Fibroblast of skin of back (primary cell): ENCODE measurements at places on chromosomes 2 and 18.

DNA sequence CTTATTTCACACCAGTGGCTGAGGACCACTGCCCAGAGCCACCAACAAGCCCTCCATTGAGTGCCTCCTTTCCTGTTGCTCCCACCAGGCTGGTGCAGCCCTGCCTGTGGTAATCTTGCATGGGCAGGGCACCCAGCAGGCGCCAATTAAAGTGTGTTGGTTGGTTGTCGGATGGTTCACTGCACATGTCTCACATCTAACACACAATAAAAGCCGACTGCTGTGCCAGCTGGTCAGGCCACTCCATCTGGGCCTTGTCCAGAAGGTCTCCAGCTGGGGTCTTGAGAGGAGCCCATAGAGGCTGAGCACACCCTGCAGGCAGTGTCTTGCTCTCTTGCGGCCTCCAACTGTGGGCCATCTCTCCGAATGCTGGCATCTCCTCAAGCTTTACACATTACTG lies 494.8 kb upstream of the KLHL29 start:
- DNase-seq = no peak

DNA sequence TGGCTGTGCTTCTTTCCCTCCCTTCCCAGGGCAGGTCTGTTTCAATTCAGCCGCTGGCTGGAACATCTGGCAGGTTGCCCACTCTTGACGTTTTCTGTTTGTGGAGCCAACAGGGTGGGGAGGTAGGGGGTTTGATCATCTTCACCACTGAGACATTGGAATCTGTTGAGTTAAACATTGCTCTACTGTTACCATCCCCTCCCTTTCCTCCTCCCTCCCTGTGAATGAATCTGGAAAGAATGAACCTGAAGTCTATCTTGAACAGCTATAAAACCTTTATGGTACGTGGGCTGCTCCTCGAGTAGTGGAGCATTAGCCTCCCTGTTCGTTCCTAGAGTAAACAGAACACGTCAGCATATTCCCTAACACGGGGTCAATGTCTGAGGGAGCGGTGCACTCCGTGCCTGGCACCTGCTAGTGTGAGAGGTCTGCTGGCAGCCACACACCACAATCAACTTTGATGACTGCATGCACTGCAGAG lies 249.9 kb upstream of the RBBP8 start:
- peak; percentile 89 for DNase-seq

DNA sequence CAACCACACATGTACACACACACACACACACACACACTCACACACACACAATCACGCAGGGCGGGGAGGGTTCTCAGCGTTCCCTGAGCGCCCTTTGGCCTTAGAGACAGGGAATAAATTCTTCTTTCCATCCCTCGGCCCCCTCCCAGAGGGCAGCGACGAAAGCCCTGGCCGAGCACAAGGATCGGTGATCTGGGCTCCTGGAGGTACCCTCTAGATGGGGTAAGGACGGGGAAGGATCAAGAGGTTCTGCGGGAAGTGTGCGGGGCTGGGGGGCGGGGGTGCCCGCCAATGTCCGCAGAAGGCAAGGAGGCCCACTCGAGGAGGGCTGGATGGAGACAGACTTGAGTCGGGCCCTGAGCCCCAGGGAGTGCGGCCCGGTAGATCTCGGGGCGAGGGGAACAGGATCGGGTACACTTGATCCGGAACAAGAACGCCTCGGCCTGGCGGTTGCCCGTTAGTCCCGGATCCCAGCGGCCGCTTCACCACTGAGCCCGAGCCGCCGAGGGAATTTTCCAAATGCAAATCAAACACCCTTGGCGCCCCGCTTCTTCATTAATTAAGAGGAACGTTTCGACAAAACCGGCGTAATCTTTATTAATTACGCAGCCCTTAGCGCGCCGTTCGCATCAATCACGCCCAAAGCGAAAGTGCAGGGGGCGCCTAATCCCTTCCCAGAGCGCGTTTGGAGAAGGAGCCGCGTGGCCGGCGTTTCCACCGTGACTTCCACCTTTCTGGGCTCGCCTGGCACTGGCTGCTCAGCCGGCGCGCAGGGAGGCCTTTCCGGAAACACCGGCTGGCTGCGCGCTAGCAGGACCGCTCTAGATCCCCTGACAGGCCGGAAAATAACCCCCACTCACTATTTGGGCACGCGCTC lies 7.0 kb upstream of the PAX3 start:
- DNase-seq = peak; percentile 12

- DNase-seq = peak; percentile 22
Measured at GRCh38 chr18:12049978-12050811, 43.4 kb upstream of the ANKRD62 start.

DNA sequence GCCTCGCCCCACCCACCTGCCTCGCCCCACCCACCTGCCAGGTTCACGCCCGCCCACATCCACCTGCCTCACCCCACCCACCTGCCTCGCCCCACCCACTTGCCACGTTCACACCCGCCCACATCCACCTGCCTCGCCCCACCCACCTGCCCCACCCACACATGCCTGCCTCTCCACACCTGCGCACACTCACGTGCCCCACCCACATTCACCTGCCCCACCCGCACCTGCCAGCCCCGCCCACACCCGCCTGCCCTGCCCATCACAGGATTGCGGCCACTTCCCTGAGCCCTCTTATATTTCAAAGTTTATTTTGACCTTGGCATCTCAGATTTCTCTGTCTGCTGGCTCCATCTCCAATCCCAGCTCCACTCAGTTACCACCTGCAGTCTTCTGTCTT lies 217.5 kb upstream of the SOX11 start:
- no peak for DNase-seq

GRCh38 chr2:236175548-236176150 lies 7.5 kb upstream of the GBX2 start:
- no peak for DNase-seq

- DNase-seq = no peak
Measured at GRCh38 chr2:240233885-240234502, 93.5 kb upstream of the OTOS start.

- DNase-seq = no peak
Measured at GRCh38 chr2:161604901-161605300, 19.3 kb upstream of the SLC4A10 start.

DNA sequence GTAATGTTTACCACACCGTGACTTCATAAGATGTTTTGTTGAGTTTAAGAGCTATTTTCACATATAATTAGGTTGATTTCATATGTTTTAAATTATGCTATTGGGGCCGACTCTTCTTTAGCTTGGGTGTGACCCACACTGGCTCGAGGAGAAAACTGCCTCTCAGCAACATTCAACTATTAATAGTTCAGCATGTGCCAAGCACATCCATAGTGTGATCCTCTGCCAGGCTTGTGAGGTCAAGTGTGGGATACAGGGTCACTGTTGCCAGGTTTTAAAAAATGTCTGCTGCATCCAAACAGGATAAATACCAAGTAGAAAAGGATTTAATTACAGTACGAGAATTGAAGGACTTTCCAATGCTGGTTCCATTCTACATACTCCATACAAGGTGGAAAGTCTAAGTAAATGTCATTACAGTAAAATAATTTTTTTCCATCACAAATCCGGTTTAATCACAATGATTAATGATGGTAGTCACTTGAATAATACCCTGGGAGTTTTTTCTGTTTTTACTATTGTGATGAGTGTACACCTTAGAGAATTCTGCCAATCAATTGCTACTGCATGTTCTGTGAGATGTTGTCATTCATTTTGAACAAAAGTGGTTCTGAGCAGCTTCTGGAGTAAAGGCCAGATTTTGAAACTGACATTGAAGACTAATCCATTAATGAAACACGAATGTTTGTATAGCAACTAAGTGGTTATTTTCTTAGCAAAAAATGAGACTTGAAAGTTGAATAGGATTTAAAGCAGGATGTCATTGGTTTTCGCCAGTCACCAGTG lies 84.5 kb downstream of the ABI2 start:
- DNase-seq = no peak

DNA sequence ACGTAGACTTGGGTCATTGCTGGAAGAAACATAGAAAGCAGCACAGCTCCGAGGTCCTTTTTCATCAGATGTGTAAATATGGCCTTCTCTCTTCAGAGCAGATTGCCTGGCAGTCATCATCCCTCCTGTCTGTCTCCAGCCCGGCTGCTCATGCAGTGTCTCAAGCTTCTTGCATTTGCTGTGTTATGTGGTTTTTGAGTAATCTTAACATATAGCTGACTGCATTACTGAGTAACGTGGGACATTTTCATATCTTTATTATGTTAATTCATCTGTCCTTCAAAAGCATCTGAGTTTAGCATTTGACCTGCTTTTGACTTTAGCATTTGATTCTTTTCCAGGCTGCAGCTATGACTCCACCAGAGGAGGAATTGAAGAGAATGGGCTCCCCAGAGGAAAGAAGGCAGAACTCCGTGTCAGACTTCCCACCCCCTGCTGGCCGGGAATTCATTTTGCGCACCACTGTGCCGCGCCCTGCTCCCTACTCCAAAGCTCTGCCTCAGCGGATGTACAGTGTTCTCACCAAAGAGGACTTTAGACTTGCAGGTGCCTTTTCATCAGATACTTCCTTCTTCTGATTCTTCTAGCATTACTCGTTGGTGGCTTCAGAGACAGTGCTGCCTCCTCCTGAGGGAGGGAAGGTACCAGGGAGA lies 116.2 kb downstream of the RAB3GAP1 start:
- peak; percentile 14 for DNase-seq

GRCh38 chr2:100070078-100070477 lies 72.3 kb downstream of the AFF3 start:
- no peak for DNase-seq

DNA sequence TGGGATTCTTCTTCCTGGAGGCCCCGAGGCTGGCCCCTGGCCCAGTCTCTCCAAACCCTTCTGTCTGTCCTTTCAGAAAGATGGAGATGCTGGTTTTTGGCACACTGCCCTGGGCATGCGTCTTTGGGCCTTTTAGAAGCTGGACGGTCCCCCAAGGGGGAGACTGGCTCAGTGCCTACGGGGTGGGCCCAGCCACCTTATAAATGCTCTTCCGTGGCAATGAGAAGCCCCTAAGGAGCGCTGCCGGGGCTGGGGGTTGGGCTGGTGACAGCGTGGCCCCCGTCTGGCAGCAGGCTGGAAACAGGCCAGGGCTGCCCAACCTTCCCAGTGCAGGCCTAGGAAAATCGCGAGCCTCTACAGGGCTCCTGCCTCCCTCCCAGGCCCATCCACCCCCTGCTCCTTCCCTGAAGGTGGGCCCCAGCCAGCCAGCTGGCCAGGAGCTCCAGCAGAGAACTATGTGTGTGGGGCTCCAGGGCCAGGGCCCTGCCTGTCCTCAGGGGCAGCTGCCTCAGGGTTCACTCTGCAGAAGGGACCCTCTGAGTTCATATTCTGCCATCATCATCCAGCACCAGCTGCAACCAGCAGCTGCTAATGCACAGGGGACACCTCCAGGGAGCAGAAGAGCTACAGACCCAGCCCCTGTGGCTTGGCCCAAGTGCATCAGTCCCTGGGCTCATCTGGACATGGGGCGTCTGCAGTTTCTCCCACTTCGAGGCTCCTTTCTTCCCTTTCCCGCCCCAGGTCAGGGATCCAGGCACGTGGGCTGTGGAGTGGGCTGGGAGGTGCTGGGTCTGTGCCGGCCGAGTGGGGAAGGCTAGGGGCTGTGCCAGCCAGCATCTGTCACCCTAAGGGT lies 107.6 kb upstream of the OTOS start:
- DNase-seq = no peak

GRCh38 chr2:197946562-197946961 lies 142.2 kb downstream of the PLCL1 start:
- DNase-seq = no peak

DNA sequence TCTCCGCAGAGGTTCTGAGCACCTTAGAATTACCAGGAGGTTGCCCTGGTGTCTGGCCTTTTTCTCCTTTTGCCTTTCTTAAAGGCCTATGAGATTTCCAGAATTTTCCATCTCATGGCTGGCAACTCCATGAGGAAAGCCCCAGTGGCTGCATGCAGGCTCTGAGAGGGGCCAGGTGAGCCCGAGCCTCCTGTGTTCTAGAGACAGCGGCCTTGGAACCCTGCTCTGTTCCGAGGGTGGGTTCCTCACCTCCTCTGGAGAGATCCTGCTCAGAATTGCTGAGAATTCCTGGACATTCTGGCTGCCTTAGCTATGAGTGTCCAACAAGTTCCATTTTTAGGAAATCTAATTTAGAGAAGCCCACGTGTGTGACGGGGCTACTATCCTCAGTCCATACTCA lies 35.7 kb upstream of the HPCAL1 start:
- no peak for DNase-seq

- no peak for DNase-seq
Measured at GRCh38 chr2:166115589-166115988, 12.2 kb downstream of the SCN1A start.

DNA sequence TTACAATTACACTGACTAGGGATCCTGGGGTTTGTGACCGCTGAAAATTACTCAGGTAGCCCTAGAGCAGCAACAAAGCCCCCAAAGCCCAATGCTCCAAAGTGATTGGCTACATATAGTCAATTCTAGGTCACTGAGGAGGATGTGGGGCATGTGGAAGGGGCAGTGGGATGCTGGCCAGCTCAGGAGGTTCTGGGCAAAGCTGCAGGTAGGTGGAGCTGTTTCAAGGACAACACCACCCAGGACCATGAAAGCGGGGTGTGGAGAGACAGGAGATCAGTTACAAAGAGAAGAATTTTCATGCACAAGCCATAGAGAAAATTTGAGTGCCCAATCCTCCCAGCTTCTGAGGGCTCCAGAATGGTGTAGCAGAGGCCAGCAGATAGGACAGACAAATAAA lies 75.0 kb upstream of the CCDC85A start:
- DNase-seq = no peak

DNA sequence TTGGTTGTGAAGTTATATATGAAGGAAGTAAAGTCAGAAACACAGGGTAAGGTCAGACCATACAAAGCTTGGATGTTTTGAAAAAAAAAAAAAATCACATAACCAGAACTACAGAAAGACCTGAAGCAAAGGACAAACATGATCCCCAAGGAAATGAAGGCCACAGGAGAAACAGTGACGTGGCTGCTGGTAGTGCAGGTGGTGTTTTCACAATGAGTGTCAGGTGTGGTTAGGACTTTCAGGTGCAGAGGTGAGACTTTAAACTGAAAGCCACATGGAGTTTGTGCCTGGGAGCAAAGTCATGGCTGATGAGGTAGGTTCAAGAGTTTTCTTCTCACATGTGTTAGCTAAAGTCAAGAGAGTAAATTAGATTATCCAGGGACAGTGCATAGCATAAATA lies 270.7 kb downstream of the PIEZO2 start:
- DNase-seq = no peak

DNA sequence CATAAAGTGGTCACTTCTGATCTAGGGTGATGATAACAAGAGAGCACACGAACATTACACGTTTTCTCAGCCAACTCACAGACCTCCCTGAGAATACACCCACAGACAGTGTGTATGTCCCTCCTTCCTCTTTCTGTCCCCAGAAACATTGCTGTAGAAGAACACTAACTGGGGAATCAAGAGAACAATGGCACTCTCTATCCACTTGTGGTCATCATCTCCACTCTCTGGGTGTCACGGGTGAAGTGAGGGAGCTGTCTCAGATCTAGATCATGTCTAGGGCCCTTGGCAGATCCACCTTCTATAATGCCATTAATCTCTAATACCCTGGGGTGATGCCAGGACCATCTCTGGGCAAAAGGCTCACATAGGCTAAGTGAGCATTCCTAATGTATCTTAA lies 97.9 kb downstream of the DNER start:
- DNase-seq = no peak

DNA sequence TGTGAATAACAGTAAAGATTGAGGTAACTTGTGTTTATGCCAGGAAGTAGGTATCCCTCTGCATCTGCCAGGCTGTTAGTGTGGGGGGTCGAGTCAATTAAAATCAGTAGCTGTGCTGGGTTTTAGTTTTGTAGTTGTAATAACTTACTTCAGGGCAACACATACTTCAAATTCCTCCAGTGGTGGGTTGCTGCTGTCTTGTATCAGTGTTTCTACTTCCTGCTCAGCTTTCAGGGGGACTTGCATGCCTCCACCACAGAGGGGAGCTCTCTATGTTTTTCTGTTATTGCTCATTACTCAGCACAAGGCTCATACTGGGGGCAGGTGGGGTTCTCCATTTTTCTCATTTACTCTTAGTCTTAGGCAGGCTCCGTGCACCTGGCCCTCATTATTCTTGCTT lies 136.8 kb downstream of the CAPN13 start:
- DNase-seq = no peak
